Occipital lobe (tissue), 3 donors: ENCODE measurements at places on chromosomes 6 and 20. TPM values are rescaled to one million over a fixed set of nuclear protein-coding genes. Genes with fewer than 3 reads are reported as not detected.
A peak's percentile ranks its signal among the peaks of the same experiment; 100 is the strongest.

Gene NR2E1
- total RNA-seq, result 9.8 TPM

Gene TSPO2
- total RNA-seq, result not detected

Gene EEF1A2
- total RNA-seq, result 214 TPM

Gene PSORS1C2
- not detected for total RNA-seq

Gene CRISP2
- not detected for total RNA-seq

Gene VGLL2
- total RNA-seq, result not detected

DNA sequence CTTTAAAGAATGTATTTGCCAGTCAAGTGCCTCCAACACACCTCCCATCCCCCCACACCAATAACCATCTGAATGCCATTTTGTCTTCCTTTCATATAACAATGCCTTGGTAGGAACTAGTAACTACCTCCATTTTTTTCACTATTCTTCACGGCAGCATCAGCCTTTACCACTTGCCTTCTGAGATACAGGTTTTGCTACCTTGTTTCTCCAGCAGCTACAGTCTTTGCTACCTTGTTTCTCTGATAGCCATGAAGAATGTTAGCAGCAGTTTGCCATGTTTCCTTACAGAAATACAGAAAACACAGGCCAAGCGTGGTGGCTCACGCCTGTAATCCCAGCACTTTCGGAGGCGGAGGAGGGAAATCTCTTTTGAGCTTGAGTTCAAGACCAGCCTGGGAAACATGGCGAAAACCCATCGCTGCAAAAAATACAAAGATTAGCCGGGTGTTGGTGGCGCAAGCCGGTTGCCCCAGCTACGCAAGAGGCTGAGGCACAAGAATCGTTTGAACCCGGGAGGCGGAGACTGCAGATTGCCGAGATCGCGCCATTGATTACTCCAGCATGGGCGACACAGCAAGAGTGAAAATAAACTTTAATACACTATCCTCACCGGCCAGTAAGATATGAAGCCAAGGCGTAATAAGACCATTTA is 100.9 kb downstream of the HFE start:
- DNase-seq, result no peak

- no peak for DNase-seq
Observed at GRCh38 chr6:100475554-100476320, 11.0 kb upstream of the SIM1 start.

GRCh38 chr6:36979347-36979742 is 6.7 kb downstream of the MTCH1 start:
- peak; percentile 56 for DNase-seq

DNA sequence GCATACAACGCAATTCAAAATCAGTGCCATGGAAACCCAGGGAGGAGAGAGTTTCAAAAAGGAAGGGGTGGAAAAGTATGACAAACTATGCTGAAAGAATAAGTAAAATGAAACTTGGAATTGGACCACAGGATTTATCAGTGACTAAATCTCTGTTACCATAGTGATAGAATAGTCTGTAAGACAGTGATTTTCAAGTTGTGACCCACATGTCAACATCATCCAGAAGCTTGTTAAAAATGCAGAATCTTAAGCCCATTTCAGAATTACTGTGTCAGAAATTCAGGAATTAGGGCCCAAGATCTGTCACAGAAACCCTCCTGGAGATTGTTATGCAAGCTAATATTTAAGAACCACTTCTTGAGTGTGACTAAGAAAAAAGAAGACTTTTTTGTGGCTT is 417.7 kb upstream of the JAG1 start:
- no peak for DNase-seq

- no peak for DNase-seq
Observed at GRCh38 chr6:167988945-167989841, 8.3 kb upstream of the KIF25 start.

DNA sequence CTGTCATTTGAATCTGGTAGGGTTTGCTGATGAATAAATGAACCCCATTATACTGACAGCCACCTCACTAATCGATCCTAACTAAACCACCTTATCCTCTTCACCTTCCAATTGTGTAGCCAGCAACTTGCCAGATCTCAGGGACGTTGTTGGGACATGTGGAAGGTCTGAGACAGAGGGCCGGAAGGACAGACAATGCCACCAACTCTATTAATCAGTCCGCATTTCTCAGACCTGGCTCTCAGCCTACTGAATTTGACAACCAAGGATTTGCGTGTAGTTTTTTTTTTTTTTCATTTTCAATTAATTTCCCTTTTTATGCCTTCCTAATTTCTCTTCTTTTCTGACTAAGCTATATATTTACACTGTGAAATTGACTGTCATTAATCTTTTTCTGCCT is 122.5 kb downstream of the CARMIL1 start:
- DNase-seq, result no peak

DNA sequence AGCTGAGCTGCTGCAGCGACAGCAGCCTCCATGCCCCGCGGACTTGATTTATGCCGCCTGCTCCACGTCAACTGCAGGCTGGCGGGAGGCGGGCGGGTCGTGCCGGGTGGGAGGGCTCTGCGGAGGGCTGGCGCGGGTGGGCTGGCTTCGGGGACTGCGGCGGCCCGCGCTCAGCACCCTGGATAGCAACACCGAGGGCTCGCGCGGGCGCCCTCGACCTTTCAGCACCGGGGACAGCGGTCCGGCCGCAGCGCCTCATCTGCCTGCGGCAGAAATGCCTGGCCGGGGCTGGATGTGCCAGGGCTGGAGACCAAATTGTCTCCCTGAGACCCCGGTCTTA is 792 bp downstream of the SNAP25 start:
- DNase-seq, result peak; percentile 46

DNA sequence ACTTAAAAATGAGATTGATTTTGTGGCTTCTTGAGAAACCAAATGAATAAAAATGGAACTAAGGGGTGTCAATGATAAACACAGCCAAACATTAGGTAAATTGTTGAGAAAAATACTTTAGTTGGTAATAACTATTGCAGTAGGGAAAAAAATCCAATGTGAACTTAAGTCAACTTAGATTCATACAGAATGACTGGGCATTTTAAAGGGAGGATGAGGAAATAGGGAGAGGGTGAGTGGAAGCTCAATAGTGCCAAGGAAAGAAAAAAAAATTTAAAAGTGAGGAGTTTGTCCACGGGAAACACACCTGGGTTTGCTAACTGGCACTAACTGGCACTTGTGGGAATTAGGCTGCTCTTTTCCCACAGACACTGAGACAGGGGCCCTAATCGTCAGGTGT is 26.2 kb upstream of the PGK2 start:
- no peak for DNase-seq

GRCh38 chr20:46894579-46894958 is at the start of gene EYA2:
Gene EYA2 (plus strand): TSS chr20:46894843. CDS start chr20:46990011, 95,168 bp downstream.
- no peak for DNase-seq

GRCh38 chr6:108570517-108570916 is 9.8 kb downstream of the FOXO3 start:
- DNase-seq, result no peak

- DNase-seq, result no peak
Observed at GRCh38 chr20:12180107-12180661, 262.5 kb downstream of the BTBD3 start.

DNA sequence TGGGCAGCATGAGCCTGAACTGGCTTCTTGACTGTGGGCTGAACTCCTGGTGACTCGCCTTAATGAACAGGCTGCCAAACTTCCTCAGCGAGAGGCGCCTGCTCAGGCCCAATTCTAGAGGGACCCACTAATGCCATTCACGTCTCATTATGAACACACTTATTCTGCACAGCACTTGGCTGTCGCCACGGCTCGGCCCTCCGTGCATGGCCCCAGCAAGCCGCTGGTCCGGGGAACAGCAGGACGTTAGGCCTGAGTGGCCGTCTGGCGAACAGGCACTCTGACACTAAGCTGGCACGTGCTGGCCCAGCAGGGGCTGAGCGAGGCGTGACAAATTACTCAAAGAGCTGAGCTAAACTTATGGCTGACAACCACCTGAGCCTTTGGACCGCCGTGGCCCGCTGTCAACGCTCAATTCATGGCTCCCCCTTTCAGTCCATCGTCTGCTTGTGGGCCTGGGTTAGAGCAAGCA is 45.9 kb downstream of the INSM1 start:
- peak; percentile 3 for DNase-seq

- DNase-seq, result no peak
Observed at GRCh38 chr6:35081426-35081851, 59.7 kb downstream of the TCP11 start.
